ENCODE measurements at places on chromosomes 1 and 21.

- no peak for DNase-seq
These were observed 86.3 kb upstream of the VANGL1 start for GRCh38 chr1:115555446-115555845.

DNA sequence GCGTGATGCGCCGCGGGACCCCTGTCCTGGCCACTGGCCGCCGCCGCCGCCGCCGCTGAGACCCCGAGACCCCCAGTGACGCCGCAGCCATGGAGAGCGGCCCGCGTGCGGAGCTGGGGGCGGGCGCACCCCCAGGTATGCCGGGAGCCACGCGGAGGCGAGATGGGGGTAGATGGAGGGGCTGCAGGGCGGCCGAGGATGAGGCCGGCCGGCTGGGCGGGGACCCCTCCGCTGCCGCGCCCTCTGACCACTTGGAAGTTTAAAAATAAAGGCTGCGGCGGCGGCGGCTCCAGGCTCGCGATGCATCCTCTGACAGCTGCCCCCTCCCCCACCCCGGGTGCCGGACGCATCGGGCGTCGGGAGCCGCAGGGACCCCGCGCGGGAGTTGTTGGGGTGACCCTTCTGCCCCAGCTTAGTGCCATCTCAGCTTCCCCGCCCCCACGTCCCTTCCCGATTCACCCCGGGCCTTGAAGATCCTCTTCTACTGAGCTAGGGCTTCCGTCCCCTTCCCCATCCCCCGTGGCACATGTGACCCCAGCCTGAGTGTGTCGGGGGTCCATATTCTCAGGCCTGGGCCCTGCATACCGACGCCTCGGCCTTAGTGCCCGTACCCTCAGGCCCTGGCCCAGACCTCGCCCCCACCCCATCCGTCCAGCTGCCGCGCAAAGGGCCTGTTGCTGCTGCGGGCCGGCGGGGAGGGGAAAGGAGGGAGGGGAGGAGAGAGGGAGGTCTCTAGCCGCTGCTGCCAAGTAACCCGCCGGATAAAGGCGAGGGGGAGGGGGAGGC lies 562 bp downstream of the MAP7D1 start:
- DNase-seq, result no peak

DNA sequence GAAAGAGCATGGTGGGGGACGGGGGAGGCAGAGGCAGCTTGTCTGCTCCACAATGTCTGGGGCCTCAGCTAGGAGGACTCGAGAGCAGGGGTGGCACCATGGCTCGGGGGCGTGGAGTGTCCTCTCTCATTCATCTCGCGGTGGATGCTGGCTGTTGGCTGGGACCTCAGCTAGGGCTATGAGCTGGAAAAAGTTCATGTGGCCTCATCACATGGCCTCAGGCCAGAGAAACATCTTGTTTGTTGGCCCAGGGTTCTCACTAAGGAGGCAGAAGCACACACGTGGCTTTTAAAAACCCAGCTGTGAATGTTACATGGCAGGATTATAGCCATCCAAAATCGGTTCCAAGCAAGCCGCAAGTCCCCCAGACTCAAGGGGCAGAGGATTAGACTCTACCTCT lies 6.2 kb upstream of the CENPS start:
- DNase-seq, result no peak

DNA sequence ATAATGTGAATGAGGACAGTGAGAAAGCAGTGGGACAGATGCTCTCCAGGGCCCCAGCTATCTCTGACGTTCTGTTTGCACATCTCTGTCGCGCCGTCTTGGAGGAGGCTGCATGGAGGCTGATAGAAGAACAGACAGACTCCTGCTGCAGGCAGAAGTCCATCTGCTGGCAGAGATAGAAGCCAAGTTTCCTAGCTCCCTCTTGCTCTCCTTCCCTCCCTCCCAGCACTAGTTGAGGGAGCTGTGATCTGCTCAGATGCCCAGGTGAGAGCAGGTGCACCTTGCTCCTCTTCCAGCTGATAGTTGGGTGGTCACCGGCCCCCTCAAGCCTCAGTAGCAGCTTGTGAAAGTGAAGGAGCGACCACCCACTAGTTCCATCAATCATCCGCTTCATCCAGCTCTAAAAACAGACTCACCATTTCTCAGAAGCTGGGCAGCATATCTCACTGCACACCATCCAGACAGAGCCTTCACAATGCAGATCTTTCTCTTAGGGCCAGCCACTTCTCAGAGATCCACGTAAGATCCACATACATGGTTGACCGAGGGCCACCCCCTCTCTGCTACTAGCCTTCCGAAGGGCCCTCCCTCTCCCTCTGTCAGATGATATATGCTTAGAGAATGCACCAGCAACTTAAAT lies 12.9 kb downstream of the LRRN2 start:
- DNase-seq, result no peak

DNA sequence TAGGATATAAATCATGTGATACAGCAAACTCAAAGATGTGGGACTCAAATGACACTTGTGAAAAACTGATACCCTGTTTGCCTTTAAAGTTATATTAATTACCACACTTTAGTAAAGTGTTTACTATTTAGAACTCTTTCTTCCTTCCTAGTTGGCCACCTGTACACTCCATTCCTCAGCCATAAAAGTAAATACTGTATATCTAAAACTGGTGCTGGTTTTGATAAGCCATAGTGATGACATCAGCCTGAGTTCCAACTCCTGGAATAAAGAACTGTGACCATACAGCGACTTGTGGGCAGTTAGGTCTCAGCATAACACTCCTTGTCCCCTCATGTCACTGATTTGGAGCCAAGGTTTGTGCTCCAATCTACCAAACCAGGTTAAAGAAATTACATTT lies 2.8 kb downstream of the PTGER3 start:
- no peak for DNase-seq

DNA sequence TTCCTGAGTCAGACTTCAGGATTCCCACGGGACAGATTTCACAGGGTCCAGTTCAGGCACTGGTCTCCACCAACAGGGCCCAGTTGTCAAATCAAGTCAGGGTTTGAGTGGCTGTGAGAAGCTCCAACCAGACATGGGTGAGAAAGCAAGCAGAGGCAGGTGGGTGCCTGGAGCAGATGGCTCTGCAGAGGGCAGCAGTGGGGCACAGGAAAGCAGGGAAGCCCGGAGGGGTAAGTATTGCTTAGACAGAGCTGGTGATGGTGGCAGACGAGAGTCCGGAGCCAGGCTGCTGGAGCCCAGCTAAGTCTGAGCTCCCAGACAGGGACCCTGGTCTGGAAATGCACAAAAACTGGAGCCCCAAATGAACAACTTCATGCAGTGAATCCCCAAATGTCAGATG lies 40.4 kb downstream of the RIMS3 start:
- peak; percentile 27 for DNase-seq

- no peak for DNase-seq
These were observed 14.0 kb upstream of the DISC1 start for GRCh38 chr1:231612393-231613089.

- DNase-seq, result no peak
These were observed 8.2 kb downstream of the FABP3 start for GRCh38 chr1:31364561-31365250.

- no peak for DNase-seq
These were observed 4.6 kb upstream of the C1orf87 start for GRCh38 chr1:60078182-60078581.

GRCh38 chr21:25176637-25177412 lies 430.5 kb downstream of the MRPL39 start:
- no peak for DNase-seq

DNA sequence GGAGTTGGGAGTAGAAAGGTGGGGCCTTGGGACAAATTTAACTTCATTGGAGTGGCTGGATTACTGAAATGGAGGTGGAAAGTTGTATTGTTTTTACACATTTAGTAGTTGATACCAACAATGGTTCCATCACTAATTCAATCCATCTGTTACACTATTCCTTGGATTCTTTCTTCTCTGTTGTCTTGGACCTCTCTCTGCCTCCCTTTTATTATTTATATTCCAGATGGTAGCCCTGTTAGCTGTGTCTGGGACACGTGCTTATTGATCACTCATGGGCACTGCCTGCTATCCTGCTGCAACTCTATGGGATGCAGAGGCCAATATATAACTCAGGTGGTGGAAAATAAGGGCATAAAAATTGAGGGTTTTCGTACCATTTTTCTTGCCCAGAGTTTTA lies 346.3 kb downstream of the PAPPA2 start:
- no peak for DNase-seq

GRCh38 chr1:7824701-7825100 lies 28.2 kb downstream of the UTS2 start:
- no peak for DNase-seq

GRCh38 chr1:159275891-159276290 lies 26.2 kb upstream of the FCER1A start:
- DNase-seq, result no peak

- no peak for DNase-seq
These were observed 20.5 kb downstream of the IQGAP3 start for GRCh38 chr1:156551869-156552268.

- DNase-seq, result no peak
These were observed 4.9 kb upstream of the LAD1 start for GRCh38 chr1:201404055-201404454.

GRCh38 chr1:96364576-96364975 lies 357.0 kb upstream of the PTBP2 start:
- DNase-seq, result no peak

- no peak for DNase-seq
These were observed 62.1 kb downstream of the ARID4B start for GRCh38 chr1:235265900-235266299.

DNA sequence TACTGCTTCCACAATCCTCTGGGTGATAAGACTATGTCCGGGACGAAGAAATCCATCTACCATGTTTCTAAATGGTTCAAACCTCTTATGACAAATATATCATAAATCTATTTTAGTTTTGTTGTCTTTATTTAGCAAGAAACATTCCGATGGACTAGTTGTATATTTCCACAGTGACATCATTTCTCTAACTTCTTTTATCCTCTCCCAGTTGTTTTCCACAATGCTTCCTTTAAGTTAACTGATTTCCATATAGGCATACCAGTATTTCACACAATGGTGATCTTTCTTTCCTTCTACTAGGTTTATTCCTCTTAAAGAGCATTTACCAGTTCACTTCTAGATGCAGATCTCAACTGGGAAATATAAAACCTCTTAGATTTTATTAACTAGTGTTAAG lies 44.8 kb downstream of the USP1 start:
- DNase-seq, result no peak

GRCh38 chr1:110206261-110206920 lies 3.7 kb upstream of the KCNC4 start:
- DNase-seq, result no peak

DNA sequence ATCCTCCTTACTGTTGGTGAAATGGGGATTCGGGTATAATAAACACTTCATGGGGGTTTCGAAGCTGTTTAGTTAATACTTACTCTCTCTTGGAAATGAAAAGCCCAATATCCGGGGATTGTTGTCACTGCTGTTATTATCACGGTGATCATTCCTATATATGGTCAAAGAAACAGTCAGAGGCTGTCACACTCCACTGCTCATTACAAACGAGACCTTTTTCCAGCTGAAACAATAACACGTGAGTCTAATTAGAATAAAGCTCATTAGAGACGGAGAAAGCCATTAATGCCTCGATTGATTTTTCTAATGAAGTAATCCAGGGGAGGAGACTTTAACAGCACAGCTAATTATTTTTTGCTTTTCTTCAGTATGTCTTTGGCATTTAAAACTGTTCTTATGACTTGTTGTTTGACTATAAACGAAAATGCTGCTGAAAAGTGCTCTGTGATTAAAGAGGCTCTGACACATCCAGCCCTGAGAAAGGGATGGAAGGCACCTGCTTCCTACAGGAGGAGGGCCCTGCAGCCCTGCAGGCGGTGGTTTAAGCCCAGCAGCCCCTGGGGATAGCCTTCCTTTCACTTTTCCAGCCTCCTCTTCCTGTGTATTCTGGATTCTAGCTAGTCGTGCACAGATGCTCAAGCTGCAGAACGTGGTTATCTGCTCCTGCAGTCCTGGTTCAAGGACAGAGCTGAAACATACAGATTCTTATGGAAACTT lies 143.6 kb downstream of the EDEM3 start:
- peak; percentile 91 for DNase-seq

DNA sequence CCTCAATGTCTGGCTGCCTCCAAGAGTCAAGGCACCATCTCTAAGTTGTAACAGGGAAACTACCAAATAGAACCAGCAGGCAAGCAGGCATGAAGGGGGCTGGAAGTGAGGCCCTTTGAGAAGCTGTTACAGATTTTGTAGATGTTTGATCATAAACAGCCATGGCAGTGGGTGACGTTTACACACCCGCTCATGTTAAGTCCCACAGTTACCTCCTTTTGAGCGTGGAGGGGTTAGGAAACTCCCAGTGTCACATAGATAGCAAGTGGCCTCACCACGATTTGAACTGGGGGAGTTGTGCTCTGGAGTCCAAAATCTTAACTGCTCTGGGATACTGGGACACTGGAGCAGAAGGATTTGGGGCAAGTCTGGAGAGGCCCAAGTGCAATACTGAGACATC lies 192.4 kb downstream of the HIVEP3 start:
- DNase-seq, result no peak

DNA sequence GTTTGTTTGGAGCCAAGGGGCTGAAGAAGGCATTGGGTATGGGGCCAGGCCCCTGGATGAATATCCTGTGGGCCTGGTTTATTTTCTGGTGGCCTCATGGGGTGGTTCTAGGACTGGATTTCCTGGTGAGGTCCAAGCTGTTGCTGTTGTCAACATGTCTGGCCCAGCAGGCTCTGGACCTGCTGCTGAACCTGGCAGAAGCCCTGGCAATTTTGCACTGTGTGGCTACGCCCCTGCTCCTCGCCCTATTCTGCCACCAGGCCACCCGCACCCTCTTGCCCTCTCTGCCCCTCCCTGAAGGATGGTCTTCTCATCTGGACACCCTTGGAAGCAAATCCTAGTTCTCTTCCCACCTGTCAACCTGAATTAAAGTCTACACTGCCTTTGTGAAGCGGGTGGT lies 1.4 kb downstream of the ACKR1 start:
- no peak for DNase-seq

DNA sequence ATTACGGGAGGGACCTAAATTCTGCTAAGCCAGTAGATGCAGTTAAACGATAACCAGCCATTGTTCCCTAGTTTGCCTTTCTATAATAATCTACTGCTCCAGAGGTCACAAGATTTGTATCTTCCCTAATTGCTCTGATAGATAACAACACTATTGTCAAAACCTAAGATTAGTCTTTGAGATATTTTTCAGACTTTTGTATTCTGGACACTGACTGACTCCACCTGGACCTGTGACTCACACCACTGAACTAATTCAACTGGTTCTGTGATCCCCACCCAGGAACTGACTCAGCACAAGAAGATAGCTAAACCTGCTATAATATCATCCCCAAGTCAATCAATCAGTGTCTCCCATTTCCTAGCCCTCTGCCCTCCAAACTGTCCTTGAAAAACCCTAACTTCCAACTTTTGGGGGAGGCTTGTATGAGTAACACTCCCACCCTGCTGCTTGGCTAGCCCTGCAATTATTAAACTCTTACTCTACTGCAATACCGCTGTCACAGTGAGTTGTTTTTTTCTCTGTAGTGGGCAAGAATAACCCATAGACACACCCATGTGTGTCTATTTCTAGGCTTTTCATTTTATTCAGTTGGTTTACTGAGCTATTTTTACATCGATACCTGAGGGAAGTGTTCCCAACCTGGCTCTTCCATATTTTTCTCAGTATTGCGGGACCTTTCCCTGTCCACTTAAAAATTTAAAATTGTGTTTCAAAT lies 11.2 kb downstream of the KIFAP3 start:
- no peak for DNase-seq

All from NCI-H2081 treated with DMSO at 0.1 percent for 48 hours (cell line).